ENCODE measurements at places on chromosomes 12 and 14. TPM values are rescaled to one million over a fixed set of nuclear protein-coding genes. Genes with fewer than 3 reads are reported as not detected.

GRCh38 chr14:35818346-35819115 is 7.6 kb upstream of the BRMS1L start:
- peak; percentile 35 for DNase-seq
- H3K36me3 ChIP-seq: no peaks in the 10 kb centered on the region
- H3K4me3 ChIP-seq: no peak overlapping the region
- H3K4me1 ChIP-seq: no peaks in the 10 kb centered on the region
- no peaks in the 10 kb centered on the region for H3K27me3 ChIP-seq
- no peak overlapping the region for H3K27ac ChIP-seq

- no peaks in the 10 kb centered on the region for H3K36me3 ChIP-seq
- H3K27ac ChIP-seq: no peak overlapping the region
- H3K27me3 ChIP-seq: no peaks in the 10 kb centered on the region
Observed at GRCh38 chr12:130708648-130709047, 7.5 kb downstream of the RIMBP2 start.

- H3K27me3 ChIP-seq: peaks cover 10% of the 10 kb centered on the region
- H3K36me3 ChIP-seq: no peaks in the 10 kb centered on the region
- H3K27ac ChIP-seq: no peak overlapping the region
- no peaks in the 10 kb centered on the region for H3K4me1 ChIP-seq
- no peak overlapping the region for H3K4me3 ChIP-seq
Observed at GRCh38 chr12:2051700-2052621, 826 bp upstream of the CACNA1C start.

DNA sequence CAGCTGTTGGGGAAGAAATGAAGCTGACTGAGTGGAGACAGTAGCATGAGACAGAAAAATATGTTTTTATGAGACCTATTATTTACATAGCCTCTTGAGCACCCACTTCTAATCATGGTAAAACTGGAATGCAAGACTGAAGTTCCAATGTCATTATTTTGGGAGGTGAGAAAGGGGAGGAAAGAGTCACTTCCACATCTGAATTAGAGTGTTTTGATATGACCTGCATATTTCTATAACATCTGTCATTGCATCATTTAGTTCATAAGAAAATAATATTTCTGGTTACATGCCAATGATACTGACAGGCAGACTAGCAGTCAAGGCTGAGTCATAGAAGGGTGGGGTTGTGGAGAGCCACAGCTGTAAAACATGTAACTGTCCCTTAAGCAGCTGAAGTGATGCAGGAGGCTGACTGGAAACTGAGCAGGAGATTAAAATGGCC is 26.7 kb downstream of the NTN4 start:
- H3K27me3 ChIP-seq: no peaks in the 10 kb centered on the region
- H3K36me3 ChIP-seq: no peaks in the 10 kb centered on the region
- DNase-seq: no peak

GRCh38 chr14:88044776-88045446 is 40.0 kb downstream of the GPR65 start:
- H3K4me3 ChIP-seq: no peak overlapping the region
- DNase-seq: no peak

DNA sequence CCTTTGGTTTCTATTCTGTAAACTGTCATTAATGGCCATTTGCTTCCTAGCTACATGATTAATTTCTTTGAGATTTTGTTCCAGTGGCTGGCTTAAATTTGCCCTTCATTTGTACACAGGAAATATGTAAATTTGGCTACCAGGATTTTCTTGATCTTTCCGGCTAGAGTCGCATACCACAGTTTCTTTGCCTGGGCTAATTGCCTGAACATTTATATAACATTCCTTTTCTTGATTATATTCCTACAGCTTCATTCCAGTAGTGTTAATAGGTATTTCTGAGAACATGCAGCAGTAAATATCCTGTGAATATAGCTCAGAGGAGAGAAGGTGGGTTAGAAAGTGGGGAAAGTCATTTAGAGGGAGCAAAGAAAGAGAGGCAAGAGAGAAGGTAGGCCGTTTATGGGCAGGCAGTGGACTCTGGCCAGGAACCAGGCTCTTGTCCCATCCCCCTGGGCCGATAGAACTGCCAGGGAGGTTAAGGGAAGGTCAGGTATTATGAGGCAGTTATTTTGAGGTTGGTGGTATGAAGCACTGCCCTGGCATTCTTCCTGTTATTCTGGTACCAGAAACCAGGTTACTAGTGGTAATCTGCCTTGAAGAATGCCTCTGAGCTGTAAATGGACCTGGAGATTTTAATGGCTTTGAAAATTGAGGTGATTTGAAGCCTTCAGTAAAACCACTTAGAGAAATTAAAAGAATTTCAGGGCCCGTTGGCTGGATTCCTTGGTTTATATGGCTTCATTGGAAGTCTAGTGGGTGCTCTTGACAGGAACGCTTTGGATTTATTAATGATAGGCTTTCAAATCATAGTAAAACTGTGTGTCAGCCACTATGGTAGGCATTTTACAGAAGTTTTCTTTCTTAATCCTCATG is 4.4 kb downstream of the RNF10 start:
- H3K27ac ChIP-seq: peak overlapping the region; percentile 50
- H3K27me3 ChIP-seq: no peaks in the 10 kb centered on the region
- H3K36me3 ChIP-seq: peaks cover 17% of the 10 kb centered on the region
- peak overlapping the region; percentile 26 for H3K4me3 ChIP-seq
- no peak for DNase-seq

- no peaks in the 10 kb centered on the region for H3K27me3 ChIP-seq
- no peaks in the 10 kb centered on the region for H3K36me3 ChIP-seq
- H3K4me1 ChIP-seq: no peaks in the 10 kb centered on the region
- H3K4me3 ChIP-seq: no peak overlapping the region
Observed at GRCh38 chr14:87087881-87088280, 905.1 kb downstream of the GALC start.

- H3K27me3 ChIP-seq: no peaks in the 10 kb centered on the region
- H3K4me3 ChIP-seq: no peak overlapping the region
- H3K36me3 ChIP-seq: no peaks in the 10 kb centered on the region
- no peaks in the 10 kb centered on the region for H3K4me1 ChIP-seq
- H3K27ac ChIP-seq: no peak overlapping the region
Observed at GRCh38 chr12:112891093-112892024, 15.4 kb upstream of the OAS1 start.

GRCh38 chr14:70666361-70666686 is 24.6 kb downstream of the TTC9 start:
- peaks cover 59% of the 10 kb centered on the region for H3K4me1 ChIP-seq
- DNase-seq: no peak
- no peaks in the 10 kb centered on the region for H3K27me3 ChIP-seq
- H3K36me3 ChIP-seq: peaks cover 8% of the 10 kb centered on the region
- H3K4me3 ChIP-seq: no peak overlapping the region

DNA sequence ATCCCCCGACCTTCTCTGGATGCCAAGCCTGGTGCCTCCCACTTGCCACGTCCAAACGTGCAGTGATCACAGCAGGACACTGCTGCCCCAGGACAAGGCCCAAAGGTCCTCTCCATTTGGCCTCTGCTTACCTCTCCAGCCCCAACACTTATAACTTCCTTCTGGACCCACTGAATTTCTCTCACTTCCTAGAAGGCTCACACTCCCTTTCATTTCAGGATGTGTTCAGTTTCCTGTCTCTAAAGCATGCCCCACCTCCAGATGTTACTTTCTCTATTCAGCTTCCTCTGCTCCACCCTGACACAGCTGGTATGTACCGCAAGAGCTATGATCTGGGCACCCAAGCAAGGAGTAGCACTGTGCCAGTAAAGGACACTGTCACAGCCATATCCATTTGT is 33.0 kb downstream of the CDKL1 start:
- DNase-seq: peak; percentile 36
- H3K4me1 ChIP-seq: peaks cover 10% of the 10 kb centered on the region
- H3K36me3 ChIP-seq: no peaks in the 10 kb centered on the region
- no peaks in the 10 kb centered on the region for H3K27me3 ChIP-seq
- peak overlapping the region; percentile 72 for H3K27ac ChIP-seq
- peak overlapping the region; percentile 67 for H3K4me3 ChIP-seq

GRCh38 chr12:49220972-49221371 is 32.1 kb upstream of the TUBA1A start:
- H3K36me3 ChIP-seq: no peaks in the 10 kb centered on the region
- H3K27ac ChIP-seq: no peak overlapping the region
- no peaks in the 10 kb centered on the region for H3K4me1 ChIP-seq
- no peak for DNase-seq

DNA sequence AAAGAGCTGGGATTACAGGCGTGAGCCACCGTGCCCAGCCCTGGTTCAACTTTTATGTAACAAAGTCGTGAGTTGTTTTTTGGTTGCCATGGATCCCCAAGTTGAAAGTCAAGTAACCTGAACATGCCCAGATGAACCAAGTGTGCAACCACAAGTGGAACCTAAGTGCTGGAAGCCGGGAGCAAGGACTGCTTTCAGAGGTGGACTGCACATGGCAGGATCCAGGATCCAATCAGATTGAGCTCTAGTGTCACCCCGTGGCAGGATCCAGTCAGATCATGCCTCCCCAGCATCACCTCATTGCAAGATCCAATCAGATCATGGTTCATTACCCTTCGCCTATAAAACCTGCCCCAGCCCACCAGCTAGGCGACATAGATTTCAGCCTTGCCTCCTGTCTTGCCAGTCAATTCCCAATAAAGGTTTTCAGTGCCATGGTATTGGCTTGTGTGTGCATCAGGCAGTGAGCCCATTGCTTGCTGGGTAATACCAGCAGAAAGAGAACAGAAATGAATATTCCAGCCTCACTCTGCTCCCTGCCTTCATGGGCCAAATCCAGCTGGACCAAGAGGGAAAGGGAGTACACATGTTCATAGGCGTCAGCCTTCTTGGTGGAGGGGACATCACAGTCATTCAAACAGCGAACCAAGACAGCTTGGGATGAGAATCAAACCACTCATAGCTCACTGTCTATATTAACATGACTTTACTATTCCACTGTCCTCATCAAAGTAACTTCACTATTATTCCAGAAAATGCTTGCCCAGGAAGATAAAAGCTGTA is 43.6 kb upstream of the VASH1 start:
- no peak for DNase-seq
- H3K36me3 ChIP-seq: no peaks in the 10 kb centered on the region
- no peak overlapping the region for H3K4me3 ChIP-seq
- H3K27me3 ChIP-seq: no peaks in the 10 kb centered on the region
- H3K4me1 ChIP-seq: no peaks in the 10 kb centered on the region
- no peak overlapping the region for H3K27ac ChIP-seq

GRCh38 chr14:73610687-73611086 is 1.6 kb upstream of the ACOT6 start:
- no peak for DNase-seq
- no peaks in the 10 kb centered on the region for H3K36me3 ChIP-seq
- no peak overlapping the region for H3K4me3 ChIP-seq
- H3K27me3 ChIP-seq: no peaks in the 10 kb centered on the region
- no peaks in the 10 kb centered on the region for H3K4me1 ChIP-seq

- no peaks in the 10 kb centered on the region for H3K27me3 ChIP-seq
- DNase-seq: peak; percentile 78
Observed at GRCh38 chr12:52980650-52981423, 25.4 kb upstream of the EIF4B start.

GRCh38 chr12:122130150-122130549 is 43.9 kb downstream of the IL31 start:
- no peak overlapping the region for H3K27ac ChIP-seq
- H3K27me3 ChIP-seq: no peaks in the 10 kb centered on the region
- no peaks in the 10 kb centered on the region for H3K4me1 ChIP-seq
- no peak overlapping the region for H3K4me3 ChIP-seq
- no peak for DNase-seq
- H3K36me3 ChIP-seq: peaks cover 82% of the 10 kb centered on the region

DNA sequence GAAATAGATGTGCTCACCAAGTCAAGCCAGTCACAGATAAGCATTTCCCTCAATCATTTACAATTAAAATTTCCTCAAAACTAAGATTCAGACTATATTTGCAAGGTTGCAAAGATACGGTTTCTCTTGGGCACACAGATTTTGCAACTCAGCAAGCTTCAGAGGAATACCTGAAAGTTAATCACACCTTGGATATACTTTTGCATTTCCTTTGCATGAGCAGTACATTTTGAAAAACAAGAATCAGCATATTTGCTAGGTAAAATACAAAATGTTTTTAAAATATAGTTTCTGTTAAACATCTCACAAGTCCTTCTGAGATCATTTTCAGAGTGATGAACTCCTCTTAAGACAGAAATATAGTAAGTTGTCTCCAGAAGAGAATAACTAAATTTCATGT is 336.9 kb downstream of the DUSP6 start:
- DNase-seq: no peak
- H3K4me3 ChIP-seq: no peak overlapping the region
- H3K27me3 ChIP-seq: no peaks in the 10 kb centered on the region
- peaks cover 8% of the 10 kb centered on the region for H3K4me1 ChIP-seq

- no peaks in the 10 kb centered on the region for H3K27me3 ChIP-seq
- no peak overlapping the region for H3K27ac ChIP-seq
- no peaks in the 10 kb centered on the region for H3K36me3 ChIP-seq
- DNase-seq: no peak
Observed at GRCh38 chr12:93518725-93519124, 51.4 kb downstream of the MRPL42 start.

DNA sequence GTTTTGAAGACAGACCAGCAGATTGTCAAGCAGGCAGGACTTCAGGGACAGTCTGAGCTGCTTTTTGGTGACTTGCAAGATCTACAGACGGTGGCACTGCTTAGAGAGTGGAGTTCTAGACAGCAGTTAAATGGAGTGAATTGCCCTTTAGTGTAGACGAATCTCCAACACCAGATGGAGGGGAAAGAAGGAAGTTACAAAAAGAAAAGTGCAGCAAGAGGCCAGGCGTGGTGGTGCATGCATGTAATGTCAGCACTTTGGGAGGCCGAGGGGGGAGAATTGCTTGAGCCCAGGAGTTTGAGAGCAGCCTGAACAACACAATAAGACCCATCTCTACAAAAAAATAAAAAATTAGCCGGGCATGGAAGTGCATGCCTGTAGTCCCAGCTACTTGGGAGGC is 8.4 kb upstream of the HHIPL1 start:
- no peaks in the 10 kb centered on the region for H3K27me3 ChIP-seq
- H3K4me3 ChIP-seq: no peak overlapping the region
- H3K27ac ChIP-seq: no peak overlapping the region
- DNase-seq: no peak
- H3K36me3 ChIP-seq: no peaks in the 10 kb centered on the region

GRCh38 chr14:54638135-54638446 is 71.2 kb downstream of the SAMD4A start:
- DNase-seq: no peak
- no peaks in the 10 kb centered on the region for H3K4me1 ChIP-seq
- no peaks in the 10 kb centered on the region for H3K36me3 ChIP-seq
- no peaks in the 10 kb centered on the region for H3K27me3 ChIP-seq

GRCh38 chr12:9073076-9073475 is 42.6 kb downstream of the A2M start:
- DNase-seq: no peak
- no peak overlapping the region for H3K4me3 ChIP-seq
- H3K36me3 ChIP-seq: peaks cover 5% of the 10 kb centered on the region
- H3K4me1 ChIP-seq: no peaks in the 10 kb centered on the region
- no peak overlapping the region for H3K27ac ChIP-seq
- no peaks in the 10 kb centered on the region for H3K27me3 ChIP-seq

- no peak overlapping the region for H3K27ac ChIP-seq
- H3K36me3 ChIP-seq: no peaks in the 10 kb centered on the region
- peaks cover 36% of the 10 kb centered on the region for H3K4me1 ChIP-seq
- no peak for DNase-seq
Observed at GRCh38 chr12:46451276-46452021, 78.9 kb upstream of the SLC38A2 start.

The ZNF268 gene
- total RNA-seq: 18.5 TPM

The MED13L gene
- total RNA-seq: 92.6 TPM

The LRRK2 gene
- 0.30 TPM for total RNA-seq
